ENCODE measurements at places on chromosomes 11 and 22. TPM values are rescaled to one million over a fixed set of nuclear protein-coding genes. Genes with fewer than 3 reads are reported as not detected.

GRCh38 chr11:75547617-75548058, 14.4 kb upstream of the SERPINH1 start:
- H3K27me3 ChIP-seq = peaks cover 17% of the 10 kb centered on the region
- no peaks in the 10 kb centered on the region for H3K36me3 ChIP-seq
- H3K4me3 ChIP-seq = no peak overlapping the region
- DNase-seq = no peak
- no peaks in the 10 kb centered on the region for H3K4me1 ChIP-seq
- H3K27ac ChIP-seq = no peak overlapping the region

OSM gene
- 1.0 TPM for total RNA-seq

BLID gene
- total RNA-seq = not detected

XKR3 gene
- 0.13 TPM for total RNA-seq
